ENCODE measurements at places on chromosomes 4 and X.

DNA sequence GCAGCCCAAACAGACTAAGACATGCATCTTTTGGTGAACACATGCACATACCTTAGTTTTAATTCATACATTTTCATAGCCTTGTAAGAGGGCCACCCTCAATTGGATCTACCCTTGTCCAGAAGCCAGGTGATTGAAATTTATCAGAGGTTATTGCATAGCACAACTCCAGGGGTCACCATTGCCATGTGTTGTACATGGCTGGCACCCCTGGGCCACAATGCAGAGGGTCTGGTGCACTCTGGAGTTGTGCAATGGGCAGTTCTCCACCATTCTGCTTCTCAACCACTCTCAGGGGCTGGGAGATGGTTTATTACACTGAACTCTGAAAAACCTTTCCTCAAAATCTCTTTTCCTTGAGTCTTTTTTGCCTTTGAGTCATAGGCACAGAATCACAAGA, 184.4 kb upstream of the CXorf66 start:
- no peak for DNase-seq

GRCh38 chr4:22323691-22324090, 192.2 kb downstream of the ADGRA3 start:
- no peak for DNase-seq

GRCh38 chr4:128525387-128525786, 237.8 kb upstream of the PGRMC2 start:
- DNase-seq: no peak

- peak; percentile 36 for DNase-seq
Measured at GRCh38 chr4:156558373-156559025, 413.1 kb downstream of the PDGFC start.

DNA sequence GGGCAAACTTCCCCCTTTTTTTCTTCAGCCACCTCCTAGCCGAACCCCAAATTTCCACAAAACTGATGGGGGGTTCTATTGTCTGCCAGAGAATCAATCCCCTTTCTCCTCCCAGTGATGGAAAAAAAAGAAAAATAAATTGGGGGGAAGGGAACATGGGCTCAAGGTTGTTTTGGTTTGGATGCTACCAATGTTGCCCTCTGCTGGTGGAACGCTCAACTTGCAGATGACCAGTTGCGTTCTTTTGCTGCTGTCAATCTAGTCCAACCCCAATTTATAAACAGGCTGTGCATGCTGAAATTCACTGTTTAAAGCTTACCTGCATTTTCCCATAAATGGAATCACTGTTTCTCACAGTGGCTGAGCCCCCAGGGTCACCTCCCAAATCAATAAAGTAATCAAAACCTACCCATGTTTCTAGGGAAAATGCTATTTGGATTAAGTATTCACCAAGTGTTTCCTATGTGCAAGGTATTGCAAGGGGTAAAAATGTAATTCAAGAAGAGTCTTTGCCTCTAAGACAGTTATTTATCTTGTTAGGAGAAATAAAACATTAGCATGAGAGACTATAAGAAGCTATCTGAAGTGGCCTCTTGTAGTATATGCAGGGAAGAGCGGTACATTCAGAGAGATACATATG, 116.7 kb upstream of the TMEM164 start:
- DNase-seq: peak; percentile 28

GRCh38 chr4:174320494-174321199, 36.9 kb downstream of the CEP44 start:
- DNase-seq: no peak

- DNase-seq: no peak
Measured at GRCh38 chr4:7307394-7308099, 115.2 kb downstream of the SORCS2 start.

DNA sequence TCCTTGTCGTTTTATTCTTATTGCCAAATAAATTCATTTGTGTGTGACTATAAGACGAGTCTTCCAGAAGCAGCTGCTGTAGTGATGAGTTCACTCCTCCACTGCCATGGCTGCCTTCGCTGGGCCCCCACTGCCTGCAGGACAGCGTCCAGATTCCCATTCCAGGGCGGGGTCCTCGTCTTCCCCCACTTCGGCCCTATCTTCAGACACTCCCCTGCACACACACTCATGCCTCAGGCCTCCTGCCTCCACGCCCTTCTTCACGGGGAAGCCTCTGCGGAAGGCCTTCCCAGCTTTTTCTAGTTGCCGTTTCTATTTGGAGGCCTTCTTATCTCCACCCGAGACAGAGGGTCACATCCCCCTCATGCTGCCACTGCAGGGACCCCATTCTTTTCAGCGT, 80.4 kb downstream of the SHROOM2 start:
- DNase-seq: no peak

GRCh38 chr4:13765539-13765938, 138.0 kb upstream of the BOD1L1 start:
- no peak for DNase-seq

- no peak for DNase-seq
Measured at GRCh38 chrX:24760363-24761000, 66.8 kb downstream of the POLA1 start.

GRCh38 chr4:14178421-14178820, 550.9 kb upstream of the BOD1L1 start:
- no peak for DNase-seq

GRCh38 chr4:158203436-158203835, 6.8 kb upstream of the TMEM144 start:
- DNase-seq: no peak

- DNase-seq: no peak
Measured at GRCh38 chrX:154010330-154011087, 9.2 kb downstream of the IRAK1 start.

DNA sequence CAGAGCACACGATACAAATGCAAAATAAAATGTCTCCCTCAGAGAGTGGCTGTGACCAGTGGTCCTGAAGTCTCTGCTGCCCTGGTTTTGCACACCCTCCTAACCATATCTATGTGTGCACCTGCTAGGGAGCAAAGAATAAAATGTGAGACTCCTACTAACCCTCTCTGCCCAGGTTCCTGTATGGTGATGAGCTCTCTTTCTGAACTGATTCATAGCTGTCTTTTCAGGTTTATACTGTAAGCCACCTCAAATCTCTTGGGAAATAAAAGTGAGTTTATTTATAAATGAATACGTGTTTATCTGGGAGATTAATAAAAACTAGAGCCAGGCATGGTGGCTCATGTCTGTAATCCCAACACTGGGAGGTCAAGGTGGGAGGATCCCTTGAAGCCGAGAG, 126.0 kb upstream of the RBPJ start:
- DNase-seq: no peak

DNA sequence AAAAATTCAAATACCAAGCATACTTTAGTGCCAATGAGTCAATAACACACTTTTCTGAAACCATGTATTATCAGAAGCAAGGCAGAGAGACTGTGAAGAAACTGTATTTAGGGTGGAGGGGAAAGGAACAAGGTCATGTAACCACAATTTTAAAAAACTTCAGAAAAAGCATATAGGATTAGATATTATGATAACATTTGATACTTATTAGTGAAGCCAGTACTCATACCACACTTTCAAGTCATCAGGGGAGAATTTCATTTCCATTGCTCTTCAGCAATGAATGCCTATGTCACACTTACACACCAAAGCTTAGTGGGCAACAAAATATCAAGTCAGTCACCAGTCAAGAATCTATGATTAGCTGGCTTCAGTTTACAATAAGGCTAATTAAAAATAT, 602.2 kb downstream of the IL15 start:
- DNase-seq: no peak

GRCh38 chrX:150849996-150850720, 48.3 kb downstream of the CD99L2 start:
- no peak for DNase-seq

GRCh38 chr4:109996526-109996925, 83.8 kb downstream of the EGF start:
- DNase-seq: no peak

DNA sequence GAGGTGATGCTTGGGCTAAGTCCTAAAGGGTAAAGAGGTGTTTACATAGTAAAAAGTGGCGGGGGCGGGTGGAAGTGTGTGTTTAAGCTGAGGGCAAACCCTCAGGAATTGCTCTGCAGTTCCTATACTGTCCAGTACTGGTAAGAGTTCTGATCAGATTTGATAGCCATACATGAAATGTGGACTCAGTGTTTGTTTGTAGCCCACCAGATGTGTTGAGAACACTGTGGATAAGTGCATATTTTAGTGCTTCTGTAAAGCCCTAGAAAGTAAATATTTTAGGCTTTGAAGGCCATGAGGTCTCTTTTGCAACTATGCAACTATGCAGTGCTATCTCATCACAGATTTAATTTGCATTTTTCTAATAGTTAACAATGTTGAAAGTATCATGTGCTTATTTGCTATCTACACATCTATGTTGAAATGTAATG, 80.7 kb upstream of the EOLA2 start:
- no peak for DNase-seq

DNA sequence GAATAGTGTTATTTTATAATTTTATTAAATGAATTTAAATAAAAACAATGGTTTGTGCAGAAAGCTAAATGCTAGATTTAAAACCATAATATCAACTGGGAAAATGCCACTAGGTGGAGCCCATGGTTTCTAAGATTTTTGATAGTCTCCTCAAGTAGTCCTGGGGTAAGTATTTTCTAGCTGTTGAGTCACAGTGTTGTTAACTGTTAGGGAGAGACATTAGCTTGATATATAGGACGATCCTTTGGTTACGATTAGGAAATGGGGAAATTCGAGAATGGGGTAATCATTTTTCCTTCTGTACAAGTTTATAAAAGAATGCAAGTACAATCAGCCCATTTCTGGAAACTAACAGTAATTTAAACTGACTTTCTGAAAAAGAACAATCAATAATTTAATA, 378.4 kb downstream of the ANKRD50 start:
- peak; percentile 31 for DNase-seq

- DNase-seq: no peak
Measured at GRCh38 chrX:129836827-129837226, 6.9 kb downstream of the ZDHHC9 start.

DNA sequence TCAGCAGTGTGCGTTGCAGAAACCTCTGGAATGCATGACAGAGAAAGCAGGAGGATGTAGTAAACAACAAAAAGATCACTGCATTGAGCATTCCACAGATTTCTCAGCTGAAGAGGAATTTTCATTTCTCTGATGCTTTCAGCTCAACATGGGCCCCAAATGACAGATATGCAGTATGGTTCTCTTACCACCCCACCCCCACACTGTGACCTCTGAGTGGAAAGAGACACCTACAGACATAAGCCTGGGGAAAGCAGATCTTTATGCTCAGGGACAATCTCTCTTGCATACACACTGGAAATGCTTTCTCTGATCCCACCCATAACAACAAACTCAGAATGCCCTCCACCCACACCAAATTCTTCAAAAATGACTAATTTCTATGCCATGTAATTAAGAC, 983.7 kb upstream of the LCORL start:
- no peak for DNase-seq

- DNase-seq: peak; percentile 32
Measured at GRCh38 chrX:15749642-15750610, 11.9 kb downstream of the CA5B start.

DNA sequence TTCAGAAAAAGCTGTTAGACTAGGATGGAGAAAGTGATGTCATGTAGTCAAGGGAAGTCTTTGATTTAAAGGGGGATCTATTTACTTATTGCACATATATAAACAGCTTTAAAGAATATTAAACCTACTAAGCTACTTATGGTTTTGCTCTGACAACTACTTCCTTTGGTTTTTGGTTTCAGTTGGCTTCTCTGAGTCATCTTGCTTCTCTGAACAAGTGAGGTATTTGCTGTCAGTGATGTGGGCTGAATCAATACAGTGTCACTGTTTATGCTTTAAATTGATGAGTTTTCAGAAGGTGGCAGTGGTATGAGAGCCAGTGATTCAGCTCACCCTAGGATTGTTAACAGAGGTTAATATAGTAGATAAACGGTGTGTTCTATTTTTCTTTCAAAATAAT, 75.1 kb downstream of the CEP44 start:
- no peak for DNase-seq

DNA sequence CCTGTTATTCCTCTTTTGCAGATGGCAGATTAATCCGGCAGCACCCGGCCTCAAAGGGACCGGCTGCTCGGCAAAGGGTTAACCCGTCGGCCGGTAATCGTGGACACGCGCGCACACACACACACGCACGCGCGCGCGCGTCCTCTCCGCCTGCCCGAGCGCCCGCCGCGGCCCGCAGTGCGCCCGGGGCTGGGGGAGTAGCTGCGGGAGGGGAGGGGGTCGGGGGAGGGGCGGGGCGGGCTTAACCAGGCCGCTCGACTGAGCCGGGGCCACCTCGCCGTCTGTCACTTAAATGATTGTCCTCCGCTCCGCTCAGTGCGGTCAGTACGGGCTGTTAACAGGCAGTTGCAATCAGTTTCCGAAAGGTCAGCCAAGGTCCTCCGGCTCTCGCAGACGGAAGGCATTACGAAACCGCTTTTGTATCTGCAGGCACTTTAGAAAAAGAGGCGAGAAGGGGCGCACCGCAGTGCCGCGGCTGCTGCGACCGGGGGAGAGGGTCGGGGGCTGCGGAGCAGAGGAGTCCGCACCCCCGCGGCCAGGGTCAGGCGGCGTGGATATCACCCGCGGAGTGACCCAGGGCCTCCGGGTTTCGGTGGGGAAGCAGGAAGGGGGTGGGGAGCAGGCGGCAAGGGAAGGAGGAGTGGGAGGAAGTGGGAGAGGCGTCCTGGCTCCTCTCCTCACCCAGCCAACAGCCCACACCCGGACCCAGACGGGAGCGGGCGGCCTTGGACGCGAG, 57.3 kb upstream of the BCOR start:
- no peak for DNase-seq

DNA sequence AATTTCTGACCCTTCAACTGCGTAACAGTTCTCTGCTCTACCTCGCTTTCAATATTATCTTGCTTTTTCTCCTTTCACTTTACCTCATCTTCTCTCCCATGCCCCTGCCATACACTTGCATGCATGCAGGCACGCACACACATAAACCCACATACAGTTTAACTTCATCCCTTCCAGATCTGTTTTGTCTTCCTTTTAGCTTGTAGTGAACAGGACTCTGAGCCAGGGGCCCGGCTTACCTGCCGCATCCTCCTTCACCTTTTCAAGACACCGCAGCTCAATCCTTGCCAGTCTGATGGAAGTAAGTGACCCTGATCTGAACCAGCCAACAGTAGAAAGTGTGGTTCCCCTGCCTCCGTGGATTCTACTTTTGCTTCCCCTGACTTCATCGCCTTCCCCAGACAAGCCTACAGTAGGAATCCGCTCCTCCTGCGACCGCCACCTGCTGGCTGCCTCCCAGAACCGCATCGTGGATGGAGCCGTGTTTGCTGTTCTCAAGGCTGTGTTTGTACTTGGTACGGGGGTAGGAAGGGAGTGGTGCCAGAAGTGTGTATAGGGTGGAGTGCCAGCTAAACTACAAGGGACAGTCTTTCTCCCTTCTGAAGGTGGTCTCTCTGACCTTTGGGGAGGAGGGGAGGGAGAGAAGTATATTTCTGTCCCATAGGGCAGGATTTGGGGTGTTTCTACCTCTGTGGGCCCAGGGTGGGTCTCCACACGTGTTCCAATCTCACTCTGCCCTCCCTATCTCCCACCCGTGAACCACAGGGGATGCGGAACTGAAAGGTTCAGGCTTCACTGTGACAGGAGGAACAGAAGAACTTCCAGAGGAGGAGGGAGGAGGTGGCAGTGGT, 10.7 kb downstream of the MED12 start:
- DNase-seq: peak; percentile 80

Data from femur (tissue), 1 donor.